Naive B cell (primary cell): ENCODE measurements at places on chromosomes 5 and 9.

DNA sequence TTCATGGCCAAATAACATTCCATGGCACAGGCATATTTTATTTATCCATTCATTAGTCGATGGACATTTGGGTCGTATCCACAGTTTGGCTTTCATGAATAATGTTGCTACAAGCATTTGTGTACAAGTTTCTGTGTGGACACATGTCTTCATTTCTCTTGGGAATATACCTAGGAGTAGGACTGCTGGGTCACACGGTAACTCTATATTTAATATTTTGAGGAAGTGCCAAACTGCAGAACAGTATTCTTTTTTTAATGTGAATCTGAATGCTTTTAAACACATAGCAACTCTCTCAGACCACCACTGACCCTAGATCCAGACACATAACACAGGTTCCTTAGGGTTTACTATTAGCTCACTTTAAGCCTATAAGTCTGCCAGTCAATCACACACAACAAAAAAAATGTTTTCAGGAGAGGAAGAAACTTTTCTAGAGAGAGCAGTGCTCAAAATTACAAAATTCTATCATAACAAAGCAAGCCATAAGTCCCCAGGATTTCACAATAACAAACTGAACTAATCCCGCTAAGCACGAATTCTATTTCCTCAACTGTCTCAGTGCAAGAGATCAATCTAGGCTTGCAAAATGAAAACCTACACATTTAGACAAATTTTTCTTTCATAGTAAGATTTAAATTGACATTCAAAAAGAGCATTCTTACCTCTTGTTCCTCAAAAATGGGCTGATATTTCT lies 41.8 kb upstream of the GABBR2 start:
- no peak for DNase-seq

DNA sequence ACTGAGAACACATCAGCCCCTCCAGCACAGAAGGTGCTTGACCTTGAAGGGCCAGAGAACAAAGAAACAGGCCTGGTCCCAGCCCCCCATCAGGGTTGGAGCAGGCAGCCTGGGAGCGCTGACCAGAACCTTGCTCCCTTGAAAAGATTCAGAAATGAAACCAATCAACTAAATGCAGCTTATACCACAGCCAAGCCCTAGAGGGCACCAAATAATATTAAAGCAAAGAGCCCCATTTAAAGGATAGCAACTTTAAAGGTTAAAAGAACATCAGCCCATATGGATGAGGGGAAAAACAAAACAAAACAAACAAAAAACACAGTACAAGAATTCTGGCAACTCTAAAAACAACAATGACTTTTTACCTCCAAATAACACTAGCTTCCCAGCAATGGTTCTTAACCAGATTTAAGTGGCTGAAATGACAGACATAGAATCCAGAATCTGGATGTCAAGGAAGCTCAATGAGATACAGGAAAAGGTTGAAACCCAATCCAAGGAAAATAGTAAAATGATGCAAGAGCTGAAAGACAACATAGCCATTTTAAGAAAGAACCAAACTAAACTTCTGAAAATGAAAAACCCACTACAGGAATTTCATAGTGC lies 471.9 kb downstream of the MTRR start:
- no peak for DNase-seq

DNA sequence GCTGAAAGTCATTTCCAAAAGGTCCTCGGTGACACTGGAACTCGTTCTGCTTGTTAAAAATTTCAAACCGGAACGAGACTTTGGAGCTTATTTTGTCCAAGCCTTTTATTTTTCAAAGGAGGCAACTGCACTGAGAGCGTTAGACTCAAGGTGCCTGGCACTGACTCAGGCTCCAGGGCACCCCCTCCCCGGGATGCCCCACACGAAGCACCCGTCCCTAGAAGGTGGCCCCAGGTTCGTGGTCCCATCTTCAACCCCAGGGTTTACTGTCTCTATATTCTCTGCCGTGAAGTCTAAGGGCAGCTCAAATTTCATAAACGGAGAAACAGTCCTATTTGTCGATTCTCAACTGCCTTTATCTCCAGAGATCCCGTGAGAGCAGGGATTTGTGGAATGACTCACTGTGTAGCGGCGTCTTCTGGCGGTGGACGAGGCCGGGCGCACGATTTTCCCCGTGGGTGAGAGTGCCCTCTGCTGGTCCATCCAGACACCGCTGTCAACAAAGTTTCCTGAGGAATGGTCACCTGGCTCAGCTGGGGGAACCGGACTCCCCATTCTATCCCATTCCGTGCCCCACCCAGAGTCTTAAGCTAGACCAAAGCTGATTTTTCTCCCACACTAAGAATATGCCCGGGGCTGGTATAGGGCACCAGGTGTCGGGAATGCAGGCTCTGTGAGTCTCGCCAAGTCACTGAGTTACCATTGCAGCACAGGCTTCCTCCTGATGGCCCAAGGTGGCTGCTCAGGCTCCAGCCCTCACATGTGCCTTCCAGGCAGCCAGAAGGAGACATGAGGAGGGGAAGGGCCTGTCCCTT lies 27.1 kb upstream of the SLC6A19 start:
- peak; percentile 27 for DNase-seq

- DNase-seq: peak; percentile 51
Observed at GRCh38 chr9:4939118-4939561, 45.9 kb upstream of the JAK2 start.

GRCh38 chr5:129172580-129172979 lies 78.0 kb downstream of the ISOC1 start:
- DNase-seq: no peak

DNA sequence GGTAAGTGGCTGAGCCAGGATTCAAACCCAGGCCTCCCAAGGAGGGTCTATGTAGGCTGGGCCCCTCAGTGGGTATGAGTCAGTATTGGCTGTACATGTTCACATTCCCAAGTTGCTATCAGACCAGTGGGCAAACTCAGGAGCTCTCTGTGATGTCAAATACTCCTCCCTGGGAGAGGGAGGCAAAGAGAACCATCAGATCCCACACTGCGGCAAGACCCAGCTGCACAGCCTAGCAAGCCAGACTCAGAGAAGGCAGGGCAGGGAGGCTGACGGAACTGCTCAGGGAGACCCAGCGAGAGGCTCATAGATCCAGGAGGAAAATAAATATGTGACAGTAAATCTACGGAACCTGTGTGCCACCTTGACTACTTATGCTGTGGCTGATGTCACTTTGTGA lies 42.6 kb upstream of the SAP30L start:
- no peak for DNase-seq

GRCh38 chr5:139443831-139444453 lies 4.6 kb upstream of the DNAJC18 start:
- DNase-seq: no peak

DNA sequence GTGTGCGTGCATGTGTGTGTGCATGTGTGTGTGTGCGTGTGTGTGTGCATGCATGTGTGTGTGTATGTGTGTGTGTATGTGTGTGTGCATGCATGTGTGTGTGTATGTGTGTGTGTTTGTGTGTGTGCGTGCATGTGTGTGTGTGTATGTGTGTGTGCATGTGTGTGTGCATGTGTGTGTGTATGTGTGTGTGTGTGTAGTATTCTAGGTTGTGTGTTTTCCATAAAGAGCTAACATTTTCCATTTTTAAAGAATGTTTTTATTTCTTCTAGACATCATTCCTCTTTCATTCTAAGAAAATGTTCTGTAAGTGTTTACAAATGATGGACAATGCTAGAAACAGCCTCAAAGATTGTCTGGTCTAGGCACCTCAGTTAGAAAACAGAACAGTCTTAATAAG lies 15.6 kb downstream of the ENTREP1 start:
- no peak for DNase-seq

DNA sequence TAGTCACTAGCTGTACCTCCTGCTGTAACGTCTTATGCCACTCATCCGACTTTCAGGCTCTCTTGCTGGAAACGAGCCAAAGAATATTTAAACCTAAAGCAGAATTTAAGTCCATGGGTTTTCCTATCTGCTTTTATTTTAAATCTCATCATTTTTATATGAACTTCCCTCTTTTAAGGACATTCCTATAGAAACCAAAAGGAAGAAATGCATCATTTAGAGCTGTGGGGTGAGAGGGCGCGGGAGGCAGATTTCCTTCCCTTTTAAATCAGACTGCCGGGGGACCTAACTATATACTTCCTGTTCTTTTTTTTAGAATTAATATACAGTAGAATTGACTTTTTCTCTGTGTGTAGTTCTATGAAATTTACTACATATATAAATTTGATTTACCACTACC lies 468.8 kb downstream of the BNC2 start:
- DNase-seq: no peak

DNA sequence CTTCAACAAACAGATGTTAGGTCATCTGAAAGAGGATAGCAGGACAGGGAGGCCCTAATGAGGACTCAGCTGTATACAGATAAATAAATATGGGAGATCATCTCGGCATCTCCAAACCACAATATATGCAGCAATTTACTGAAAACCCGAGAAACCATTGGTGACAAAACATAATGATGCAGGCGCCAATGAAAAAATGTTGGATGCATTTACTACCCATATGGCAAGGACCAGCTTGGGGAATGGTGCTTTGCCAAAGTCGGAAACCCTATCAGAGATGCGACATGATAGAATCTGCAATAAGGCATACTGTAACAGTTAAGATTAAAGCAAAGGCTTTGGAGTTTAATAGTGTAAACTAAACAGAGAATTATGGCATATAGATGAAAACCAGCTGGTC lies 92.0 kb downstream of the SNCAIP start:
- DNase-seq: no peak

- DNase-seq: no peak
Observed at GRCh38 chr9:88992556-88992955, 1.3 kb downstream of the S1PR3 start.

GRCh38 chr5:142253938-142254337 lies 70.9 kb downstream of the SPRY4 start:
- DNase-seq: no peak

DNA sequence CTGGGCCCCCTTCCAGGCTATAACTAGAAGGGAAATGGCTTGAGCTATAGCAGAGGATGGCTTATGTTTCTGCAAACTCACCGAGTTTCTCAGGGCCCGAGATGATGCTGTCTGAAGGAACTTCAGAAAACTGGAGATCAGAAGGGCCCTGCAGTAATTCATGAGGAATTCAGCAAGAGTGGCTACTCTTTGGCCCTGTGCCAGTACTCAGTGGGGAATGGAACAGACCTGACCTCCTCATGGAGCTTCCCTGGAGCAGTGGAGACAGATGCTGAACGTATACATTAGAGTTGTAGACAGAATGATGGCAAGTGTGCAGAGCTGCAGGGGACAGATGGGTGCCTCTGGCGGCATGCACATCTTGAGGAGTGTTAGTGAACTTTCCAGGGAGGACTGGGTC lies 17.3 kb upstream of the SMIM32 start:
- DNase-seq: no peak

DNA sequence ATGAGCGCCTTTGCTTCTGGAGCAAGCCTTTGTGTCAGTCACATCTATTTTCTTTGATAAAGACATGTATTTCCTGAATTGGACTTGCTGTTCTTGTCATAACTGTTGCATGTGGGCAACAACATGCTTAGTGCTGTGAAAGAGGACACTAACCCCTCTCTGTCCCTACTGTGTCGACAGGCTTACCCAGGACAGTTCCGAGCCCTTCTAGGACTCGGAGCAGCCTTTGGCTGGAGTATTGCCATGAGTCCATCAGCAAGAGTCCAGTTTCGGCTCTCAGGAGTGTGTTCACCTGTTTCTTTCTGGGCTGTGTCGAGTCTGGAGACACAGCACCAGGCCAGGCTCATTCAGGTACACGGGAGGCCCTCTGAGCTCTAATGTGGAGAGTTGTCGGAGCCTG lies 36.1 kb upstream of the PHF2 start:
- no peak for DNase-seq

DNA sequence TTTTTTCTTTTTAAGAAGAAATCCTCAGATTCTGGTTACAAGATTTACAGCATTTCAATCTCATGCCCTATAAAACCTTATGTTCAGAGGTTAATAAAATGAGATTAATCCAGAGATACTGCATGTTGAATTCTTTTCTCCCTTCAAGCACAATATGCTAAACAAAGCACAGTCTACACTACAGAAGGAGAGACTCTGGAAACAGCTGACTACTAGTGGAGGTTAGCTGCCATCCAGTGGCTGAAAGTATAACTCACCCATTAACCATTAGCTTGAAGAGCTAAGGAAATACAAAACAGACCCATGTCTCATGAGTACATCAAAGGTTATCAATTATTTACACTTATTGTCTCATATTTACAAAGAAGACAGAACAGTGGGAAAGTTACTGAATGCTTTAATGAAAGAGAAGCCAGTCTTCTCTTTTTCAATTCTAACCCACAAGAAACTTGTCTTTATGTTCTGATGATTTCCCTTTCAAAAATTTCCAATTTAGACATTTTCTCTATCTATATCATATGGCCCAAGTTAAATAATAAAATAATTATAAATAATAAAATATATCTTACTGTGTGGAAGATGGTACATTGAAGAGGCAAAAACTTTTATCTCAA lies 12.7 kb upstream of the DNAH5 start:
- no peak for DNase-seq

- no peak for DNase-seq
Observed at GRCh38 chr5:168364750-168365550, 73.5 kb downstream of the WWC1 start.

- no peak for DNase-seq
Observed at GRCh38 chr9:9998491-9999287, 614.1 kb downstream of the PTPRD start.

DNA sequence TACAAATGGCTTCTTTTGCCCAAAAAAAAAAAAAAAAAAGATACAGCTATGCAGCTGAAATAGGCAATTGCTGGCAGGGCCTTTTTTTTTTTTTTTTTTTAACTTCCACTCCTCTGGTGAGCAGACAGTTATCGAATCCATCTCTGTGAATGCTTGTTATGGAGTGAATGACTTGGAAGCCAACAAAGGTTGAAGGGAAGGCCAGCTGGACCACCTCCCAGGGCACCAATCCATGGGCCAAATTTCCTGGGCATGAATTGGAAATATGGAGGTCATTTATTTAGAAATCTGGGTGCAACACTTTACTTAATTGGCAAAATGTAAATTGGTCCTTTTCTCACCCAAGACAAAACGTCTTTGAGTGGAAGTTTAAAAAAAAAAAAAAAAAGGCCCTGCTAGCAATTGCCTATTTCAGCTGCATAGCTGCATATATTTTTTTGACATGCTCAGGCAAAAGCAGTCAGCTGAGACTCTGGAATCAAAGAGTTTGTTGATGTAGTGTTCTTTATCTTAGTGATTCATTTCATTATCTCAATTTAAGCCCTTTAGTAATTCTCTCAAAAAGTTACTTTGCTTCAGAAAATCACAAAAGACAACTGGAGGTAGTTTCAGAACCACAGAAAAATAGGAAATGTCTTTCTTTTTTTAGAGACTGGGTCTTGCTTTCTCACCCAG lies 392.2 kb upstream of the KLF4 start:
- DNase-seq: no peak

DNA sequence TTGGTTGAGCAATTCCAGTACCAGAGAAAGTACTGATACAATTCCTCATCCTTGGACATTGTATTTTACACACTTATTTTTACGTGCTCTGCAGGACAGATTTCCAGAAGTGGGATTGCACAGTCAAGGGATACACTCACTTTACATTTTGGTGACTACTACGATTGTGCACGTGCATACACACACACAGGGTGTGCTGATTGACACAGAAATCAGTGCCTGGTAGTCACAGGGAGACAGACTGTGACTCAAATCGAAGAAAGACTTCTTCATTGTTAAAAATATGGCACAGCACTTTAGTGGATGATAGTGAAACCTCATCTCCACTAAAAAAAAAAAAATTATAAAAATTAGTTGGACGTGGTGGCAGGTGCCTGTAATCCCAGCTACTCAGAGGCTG lies 1.5 kb downstream of the GARIN3 start:
- no peak for DNase-seq
